Esophagus mucosa (tissue), 1 donor: ENCODE measurements at places on chromosomes 2 and 18.
A peak's percentile ranks its signal among the peaks of the same experiment; 100 is the strongest.

- ATAC-seq: no peak
Measured at GRCh38 chr18:51255693-51256092, 58.2 kb upstream of the MEX3C start.

- no peak for ATAC-seq
Measured at GRCh38 chr2:30797381-30798015, 9.7 kb downstream of the CAPN13 start.

- ATAC-seq: no peak
Measured at GRCh38 chr2:169294001-169294675, 68.2 kb downstream of the LRP2 start.

- ATAC-seq: no peak
Measured at GRCh38 chr18:25237571-25238267, 114.2 kb downstream of the ZNF521 start.

GRCh38 chr18:45521777-45522176 lies 93.5 kb upstream of the SLC14A2 start:
- ATAC-seq: no peak

GRCh38 chr2:9775351-9775750 lies 67.9 kb upstream of the TAF1B start:
- ATAC-seq: no peak

DNA sequence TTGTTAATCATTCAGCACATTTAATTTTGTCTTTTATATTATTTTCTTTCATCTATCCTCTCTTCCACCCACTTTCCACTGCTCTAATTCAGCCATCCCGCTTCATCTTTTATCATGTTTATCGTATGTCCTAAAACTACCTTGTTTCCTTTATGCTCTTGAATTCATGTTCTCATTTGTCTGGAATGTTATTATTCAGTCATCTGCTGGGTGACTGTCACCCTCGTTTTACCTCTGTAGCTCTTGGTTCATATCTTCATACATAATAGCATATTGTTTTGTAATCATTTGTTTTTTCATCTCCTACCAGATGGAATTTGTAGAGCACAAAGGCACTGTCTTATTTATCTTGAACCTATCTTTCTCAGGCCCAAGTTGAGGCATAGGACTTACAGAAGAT lies 37.0 kb downstream of the SMCHD1 start:
- no peak for ATAC-seq

DNA sequence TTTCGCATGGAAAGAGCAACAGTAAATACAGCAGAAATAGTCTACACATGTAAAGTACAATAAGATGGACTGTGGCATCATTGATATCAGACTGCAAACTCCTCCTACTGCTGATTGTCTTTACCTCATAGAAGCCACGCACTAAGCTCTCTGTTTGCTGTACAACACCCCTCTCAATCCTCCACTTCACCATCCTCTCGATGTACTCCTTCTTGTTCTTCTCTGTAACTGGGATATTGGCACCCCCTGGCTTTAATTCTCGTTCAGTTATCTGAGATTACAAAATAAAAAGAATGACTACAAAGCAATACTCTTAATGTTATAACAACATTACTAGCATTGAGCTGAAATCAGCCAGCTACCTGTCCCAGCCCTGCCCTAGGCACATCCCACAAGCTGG lies 49.3 kb upstream of the STK17B start:
- no peak for ATAC-seq

- no peak for ATAC-seq
Measured at GRCh38 chr2:238566001-238566645, 139.4 kb downstream of the ASB1 start.

GRCh38 chr2:231715988-231716616 lies 7.8 kb downstream of the PTMA start:
- ATAC-seq: no peak

DNA sequence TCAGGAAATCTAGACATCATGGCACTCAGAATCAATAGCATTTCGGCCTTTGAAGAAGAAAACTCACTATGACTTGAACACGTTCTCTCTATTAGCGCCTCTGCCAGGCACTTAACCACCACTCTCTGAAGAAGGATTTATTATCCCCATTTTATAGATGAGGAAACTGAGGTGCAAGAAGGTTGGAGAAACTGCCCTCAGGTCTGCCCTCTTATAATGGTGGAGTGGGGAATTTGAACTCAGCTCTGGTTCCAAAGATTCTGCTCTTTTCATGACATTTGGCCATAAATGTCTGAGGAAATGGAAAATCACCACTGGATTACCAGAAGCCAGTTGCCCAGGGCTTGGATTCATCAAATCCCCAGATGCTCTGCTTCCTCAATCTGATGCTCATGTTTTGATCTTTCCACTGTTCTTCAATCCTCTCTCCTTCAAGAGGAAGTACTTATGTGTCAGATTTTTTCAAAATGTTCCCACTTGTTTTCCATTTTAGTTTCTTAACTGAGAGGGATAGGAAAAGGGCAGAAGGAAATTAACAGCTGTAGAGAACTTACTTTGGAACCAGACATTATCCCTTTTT lies 68.1 kb downstream of the ANTXR1 start:
- no peak for ATAC-seq

DNA sequence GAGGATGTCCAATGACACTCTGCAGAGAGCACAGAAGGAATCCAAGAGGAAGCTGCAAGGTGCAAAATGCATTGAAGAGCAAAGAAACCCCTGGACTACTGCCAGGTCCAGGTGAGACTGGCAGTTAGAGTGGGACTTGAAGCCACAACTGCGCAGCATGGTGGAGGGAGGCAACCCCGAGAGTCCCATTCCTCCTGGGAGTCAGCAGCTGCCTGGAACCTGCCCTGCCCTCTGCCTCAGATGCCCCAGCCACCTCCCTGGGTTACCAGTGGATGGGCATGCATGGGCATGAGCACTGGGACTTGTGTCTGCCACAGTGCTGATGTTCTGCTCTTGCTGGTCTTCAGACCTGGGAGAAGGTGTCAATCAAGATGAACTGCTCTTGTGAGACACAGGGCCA lies 43.2 kb downstream of the ANKMY1 start:
- peak; percentile 58 for ATAC-seq

DNA sequence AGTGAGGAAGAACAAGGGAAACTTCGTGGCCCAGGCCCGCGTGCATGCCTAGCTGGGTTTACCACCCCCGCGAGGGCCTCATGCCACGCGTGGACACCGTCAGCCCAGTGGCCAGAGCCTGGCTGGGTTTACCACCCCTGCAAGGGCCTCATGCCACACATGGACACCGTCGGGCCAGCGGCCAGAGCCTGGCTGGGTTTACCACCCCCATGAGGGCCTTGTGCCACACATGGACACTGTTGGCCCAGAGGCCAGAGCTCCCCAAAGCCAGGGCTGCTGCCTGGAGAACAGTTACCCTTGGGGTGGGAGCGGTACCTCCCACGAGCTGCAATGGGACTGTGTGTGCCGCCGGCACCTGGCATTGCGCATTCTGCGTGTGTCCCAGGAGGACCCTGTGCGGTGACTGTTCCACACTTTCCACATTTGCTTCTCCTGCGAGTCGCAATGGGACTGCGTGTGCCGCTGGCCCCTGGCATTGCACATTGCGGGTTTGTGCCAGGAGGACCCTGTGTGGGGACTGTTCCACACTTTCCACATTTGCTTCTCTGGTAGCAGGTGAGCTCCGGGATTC lies 105.6 kb upstream of the CTDP1 start:
- no peak for ATAC-seq

- ATAC-seq: no peak
Measured at GRCh38 chr2:72605836-72606442, 219.9 kb downstream of the EXOC6B start.

- no peak for ATAC-seq
Measured at GRCh38 chr2:2823061-2823753, 492.1 kb upstream of the MYT1L start.

- no peak for ATAC-seq
Measured at GRCh38 chr2:88114889-88115288, 13.0 kb downstream of the FABP1 start.

- ATAC-seq: no peak
Measured at GRCh38 chr2:52404866-52405265, 1362.7 kb upstream of the CHAC2 start.

DNA sequence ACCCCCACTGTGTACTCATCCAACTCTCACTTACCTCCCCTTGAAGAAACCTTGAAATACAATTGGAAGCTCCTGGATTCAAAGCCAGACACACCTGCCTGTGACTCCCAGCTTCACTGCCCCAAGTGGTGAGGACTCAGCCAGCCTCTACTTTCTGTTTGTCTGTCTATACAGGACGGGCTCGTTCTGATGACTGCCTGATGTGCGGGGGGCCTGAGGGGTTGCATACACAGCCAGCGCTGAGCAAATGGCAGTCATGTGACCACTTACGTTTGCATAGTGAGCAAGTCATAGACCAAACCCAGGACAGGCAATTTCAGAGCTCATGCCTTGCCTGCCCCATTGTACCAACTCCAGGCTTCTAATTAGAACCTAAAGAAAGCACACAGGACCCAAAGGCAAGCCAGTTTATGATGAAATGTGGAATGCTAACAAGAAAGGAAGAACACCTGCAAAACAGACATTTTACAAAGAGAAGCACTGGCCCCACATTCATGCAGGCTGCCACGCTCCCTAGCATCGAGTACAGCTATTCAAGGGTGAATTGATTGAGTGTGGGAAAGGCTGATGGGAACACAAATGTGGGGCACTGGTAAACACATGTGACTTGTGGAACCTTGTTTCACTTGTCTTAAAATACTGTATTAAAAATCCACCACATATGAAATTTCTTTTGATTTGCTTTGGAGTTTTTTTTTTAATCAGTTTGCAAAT lies 137.8 kb downstream of the LNPK start:
- no peak for ATAC-seq

DNA sequence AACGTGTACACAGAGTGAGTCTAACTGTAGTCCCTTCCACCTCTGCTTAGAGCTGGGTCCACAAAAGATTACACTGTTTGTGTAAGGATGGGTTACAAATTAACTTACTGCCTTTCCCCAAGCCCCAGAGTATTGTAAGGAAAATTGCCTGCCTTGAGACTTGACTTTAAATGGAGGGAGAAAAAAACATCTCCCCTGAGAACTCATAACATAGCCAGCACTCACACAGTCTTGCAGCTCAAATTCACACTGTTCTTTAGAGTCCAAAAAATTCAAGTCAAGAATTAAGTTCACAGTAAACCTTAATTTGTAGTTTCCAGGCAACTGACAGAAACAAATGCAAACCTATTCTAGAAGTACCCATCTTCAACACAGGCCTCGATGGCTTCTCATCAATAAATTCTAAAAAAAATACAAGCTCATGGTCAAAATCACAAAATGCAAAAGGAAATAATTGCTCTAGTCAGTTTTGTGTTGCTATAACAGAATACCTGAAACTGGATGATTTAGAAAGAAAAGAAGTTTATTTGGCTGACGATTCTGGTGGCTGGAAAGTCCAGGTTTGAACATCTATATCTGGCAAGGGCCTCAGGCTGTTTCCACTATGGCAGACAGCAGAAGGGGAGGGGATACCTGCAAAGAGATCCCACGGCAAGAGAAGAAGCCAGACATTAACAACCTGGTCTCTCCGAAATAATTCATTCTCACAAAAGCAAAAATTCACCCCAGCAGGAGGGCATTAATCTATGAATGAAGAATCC lies 34.6 kb upstream of the TMEM17 start:
- no peak for ATAC-seq

DNA sequence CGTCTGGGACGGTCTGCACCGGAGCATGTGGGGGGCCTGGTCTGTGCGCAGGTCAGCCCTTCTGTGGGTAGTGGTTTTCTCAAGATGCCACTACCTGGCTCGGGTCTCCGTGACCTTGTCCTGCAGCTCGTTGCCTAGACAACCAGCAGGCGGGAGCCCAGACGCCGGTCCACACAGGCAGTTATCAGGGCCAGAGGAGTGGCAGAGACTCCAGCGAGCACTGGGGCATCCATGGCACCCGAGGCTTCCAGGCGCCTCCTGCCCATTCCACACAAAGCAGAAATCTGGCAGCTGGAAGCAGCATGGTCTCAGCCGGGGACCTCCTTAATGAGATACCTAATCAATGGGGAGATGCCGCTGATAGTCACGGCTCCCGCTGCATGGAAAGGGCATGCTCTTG lies 156.1 kb downstream of the FAM210A start:
- no peak for ATAC-seq

- no peak for ATAC-seq
Measured at GRCh38 chr2:19125901-19126680, 232.3 kb downstream of the OSR1 start.

- peak; percentile 96 for ATAC-seq
Measured at GRCh38 chr2:113240915-113241911, 37.5 kb downstream of the PAX8 start.

- ATAC-seq: no peak
Measured at GRCh38 chr2:96550787-96551604, 14.4 kb downstream of the ARID5A start.

DNA sequence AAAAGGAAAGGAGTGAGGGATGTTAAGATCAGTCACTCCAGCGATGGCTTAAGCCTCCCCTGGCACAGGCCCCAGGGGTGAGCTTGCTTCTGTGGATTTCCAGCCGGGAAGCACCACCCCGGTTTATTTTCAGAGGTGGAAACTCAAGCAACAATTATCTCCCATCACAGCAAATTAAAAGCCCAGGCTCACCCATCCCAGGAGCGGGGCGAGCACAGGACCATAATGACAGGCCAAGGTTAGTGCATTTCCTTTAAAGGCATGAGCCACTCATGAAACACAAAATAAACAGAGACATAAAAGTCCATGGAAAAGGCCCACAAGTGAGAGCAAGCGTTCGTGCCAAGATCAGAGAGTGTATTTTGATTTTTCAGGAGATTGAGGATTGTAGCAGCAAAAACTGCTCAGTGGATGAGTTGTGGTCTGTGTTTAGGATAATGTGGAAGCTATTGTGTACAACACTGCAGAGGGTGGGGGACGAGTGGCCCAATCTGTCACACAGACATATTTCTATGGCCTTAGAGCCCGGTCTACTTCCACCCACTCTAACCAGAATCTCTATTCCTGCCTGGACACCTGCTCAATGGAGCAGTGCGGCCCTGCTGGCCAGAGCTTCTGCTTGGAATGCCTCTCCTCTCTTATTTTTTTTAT lies 111.4 kb upstream of the CDC42EP3 start:
- no peak for ATAC-seq

GRCh38 chr2:9648821-9649220 lies 18.0 kb upstream of the YWHAQ start:
- ATAC-seq: no peak

DNA sequence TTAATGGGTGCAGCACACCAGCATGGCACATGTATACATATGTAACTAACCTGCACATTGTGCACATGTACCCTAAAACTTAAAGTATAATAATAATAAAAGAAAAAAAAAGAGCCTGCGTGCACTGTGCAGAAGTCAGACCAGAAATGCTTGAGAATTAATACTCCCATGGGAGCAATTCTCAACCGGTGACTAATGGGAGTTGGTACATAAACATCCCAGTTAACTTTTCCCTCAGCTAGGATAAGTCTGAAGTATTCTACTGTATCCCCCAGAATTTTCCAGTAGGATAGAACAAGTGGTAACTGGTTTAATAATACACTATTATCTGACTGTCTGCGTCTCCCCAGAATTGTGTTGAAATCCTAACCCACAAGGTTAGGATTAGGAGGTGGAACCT lies 113.6 kb upstream of the COL5A2 start:
- ATAC-seq: no peak

- ATAC-seq: no peak
Measured at GRCh38 chr2:128301021-128301420, 17.6 kb downstream of the HS6ST1 start.

GRCh38 chr2:191927319-191927867 lies 80.5 kb upstream of the CAVIN2 start:
- ATAC-seq: peak; percentile 55

GRCh38 chr2:71556692-71557250 lies 103.4 kb downstream of the DYSF start:
- no peak for ATAC-seq
